ENCODE measurements at places on chromosomes 2 and 18.

- DNase-seq, result no peak
Measured at GRCh38 chr2:42249887-42250286, 80.7 kb downstream of the EML4 start.

- DNase-seq, result no peak
Measured at GRCh38 chr2:227687189-227687588, 20.6 kb downstream of the SCYGR5 start.

GRCh38 chr2:128537646-128538045 is 219.0 kb upstream of the HS6ST1 start:
- no peak for DNase-seq

DNA sequence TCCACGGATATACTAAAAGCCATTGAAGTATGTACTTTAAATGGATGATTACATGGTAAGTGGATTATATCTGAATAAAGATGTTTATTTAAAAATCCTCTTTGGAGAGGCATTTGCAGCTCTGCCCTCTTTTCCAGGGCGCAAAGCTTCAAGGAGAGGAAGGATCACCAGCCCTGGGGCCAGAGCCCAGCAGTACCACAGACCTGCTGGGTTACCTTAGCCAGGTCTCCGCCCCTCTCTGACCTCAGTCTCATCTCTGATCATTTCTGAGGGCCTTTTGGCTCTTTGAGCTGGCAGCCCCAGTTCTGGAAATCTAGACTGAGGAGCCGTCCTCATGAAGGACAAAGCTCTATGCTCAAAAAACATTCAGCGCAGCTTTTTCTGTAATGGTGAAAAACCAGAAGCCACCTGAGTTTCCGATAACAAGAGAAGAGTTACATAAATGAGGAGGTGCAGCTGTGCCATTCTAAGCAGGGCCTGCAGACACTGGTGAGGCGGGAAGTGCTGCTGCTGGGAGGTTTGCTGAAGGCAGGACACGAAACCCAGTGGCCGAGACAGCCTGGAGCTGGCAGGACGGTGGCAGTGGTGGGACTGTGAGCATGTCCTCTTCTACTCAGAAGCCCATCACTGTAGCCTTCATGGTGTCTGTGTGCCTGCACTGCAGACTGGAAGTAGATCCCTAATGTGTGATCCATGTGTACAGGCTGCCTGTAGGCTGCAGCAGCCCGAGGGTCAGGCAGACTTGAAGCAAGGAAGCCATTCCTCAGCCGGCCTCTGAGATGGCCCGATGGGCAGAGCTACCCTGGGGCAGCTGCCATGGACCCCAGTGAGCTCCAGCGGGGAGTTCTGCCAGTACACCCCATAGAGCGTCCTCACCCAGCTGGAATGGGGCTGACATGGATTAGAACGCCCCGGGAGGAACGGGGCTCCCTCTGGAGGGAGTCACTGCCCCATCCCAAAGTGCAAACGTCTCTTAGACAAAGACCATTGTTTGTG is 27.7 kb downstream of the ADRA2B start:
- no peak for DNase-seq

- DNase-seq, result no peak
Measured at GRCh38 chr2:74894272-74894981, 60.5 kb downstream of the HK2 start.

Measured in HepG2 (cell line).